ENCODE measurements at places on chromosomes 12 and 14. TPM values are rescaled to one million over a fixed set of nuclear protein-coding genes. Genes with fewer than 3 reads are reported as not detected.
A peak's percentile ranks its signal among the peaks of the same experiment; 100 is the strongest.

The USP15 gene
- total RNA-seq = 35.3 TPM

The NTF3 gene
- 0.48 TPM for total RNA-seq

The ARHGEF25 gene
- 24.4 TPM for total RNA-seq

The TAS2R31 gene
- total RNA-seq = 2.3 TPM

The KRT75 gene
- not detected for total RNA-seq

DNA sequence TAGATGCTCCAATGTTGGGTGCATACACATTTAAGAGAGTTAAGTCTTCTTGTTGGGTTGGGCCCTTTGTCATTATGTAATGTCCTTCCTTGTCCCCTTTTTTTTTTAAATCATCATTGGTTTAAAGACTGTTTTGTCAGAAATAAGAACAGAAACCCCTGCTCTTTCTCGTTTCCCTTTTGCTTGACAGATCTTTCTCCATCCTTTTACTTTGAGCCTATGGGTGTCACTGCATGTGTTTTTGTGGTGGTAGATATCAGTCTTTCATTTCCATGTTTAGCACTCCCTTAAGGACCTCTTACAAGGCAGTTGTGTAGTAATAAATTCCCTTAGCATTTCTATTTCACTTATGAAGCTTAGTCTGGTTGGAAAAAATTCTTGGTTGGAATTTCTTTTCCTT, 47.4 kb downstream of the RTN1 start:
- H3K4me3 ChIP-seq = no peak overlapping the region
- DNase-seq = no peak
- no peaks in the 10 kb centered on the region for H3K27me3 ChIP-seq

GRCh38 chr12:26152507-26153102, 27.8 kb upstream of the BHLHE41 start:
- H3K4me1 ChIP-seq = no peaks in the 10 kb centered on the region
- no peak overlapping the region for H3K27ac ChIP-seq
- no peaks in the 10 kb centered on the region for H3K36me3 ChIP-seq
- no peak overlapping the region for H3K4me3 ChIP-seq

DNA sequence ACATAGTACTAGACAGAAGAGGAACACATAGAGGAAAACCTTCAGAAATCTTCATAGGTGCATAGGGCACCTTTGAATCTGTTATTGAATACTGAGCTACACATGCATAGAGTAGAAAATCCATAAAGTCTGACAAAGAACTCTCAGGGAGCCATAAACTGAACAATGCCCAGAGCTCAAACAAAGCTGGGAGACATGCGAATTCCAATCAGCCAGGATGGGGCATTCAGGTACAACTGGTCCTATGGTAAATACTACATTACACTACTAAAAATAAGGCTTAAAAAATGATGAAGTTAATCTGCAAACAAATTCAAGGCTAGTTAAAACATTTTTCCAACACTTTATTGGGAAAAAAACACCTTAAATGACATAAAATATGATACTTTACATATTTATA, 259.7 kb downstream of the DIO2 start:
- no peaks in the 10 kb centered on the region for H3K27me3 ChIP-seq
- no peak for DNase-seq
- H3K4me1 ChIP-seq = no peaks in the 10 kb centered on the region
- H3K36me3 ChIP-seq = no peaks in the 10 kb centered on the region
- no peak overlapping the region for H3K27ac ChIP-seq
- H3K4me3 ChIP-seq = no peak overlapping the region

DNA sequence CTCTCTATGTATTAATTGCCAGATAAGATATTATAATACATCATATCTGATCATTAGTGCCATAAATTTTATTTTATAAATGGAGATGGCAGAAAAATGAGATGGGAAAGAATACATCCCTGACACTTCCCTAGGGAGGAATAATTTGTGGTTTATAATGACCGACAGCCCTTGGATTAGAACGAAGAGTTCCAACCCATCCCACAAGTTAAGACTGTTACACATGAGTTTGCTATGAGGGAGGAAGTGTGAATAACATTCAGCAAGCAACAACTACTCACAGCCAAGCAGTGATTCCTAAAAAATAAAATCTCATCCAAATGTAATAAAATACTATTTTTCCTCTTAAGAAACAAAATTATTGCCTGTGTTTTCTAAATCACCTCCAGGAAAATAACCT, 299.0 kb downstream of the CCDC91 start:
- H3K4me1 ChIP-seq = peaks cover 2% of the 10 kb centered on the region
- H3K27me3 ChIP-seq = no peaks in the 10 kb centered on the region
- H3K36me3 ChIP-seq = no peaks in the 10 kb centered on the region
- no peak overlapping the region for H3K4me3 ChIP-seq

DNA sequence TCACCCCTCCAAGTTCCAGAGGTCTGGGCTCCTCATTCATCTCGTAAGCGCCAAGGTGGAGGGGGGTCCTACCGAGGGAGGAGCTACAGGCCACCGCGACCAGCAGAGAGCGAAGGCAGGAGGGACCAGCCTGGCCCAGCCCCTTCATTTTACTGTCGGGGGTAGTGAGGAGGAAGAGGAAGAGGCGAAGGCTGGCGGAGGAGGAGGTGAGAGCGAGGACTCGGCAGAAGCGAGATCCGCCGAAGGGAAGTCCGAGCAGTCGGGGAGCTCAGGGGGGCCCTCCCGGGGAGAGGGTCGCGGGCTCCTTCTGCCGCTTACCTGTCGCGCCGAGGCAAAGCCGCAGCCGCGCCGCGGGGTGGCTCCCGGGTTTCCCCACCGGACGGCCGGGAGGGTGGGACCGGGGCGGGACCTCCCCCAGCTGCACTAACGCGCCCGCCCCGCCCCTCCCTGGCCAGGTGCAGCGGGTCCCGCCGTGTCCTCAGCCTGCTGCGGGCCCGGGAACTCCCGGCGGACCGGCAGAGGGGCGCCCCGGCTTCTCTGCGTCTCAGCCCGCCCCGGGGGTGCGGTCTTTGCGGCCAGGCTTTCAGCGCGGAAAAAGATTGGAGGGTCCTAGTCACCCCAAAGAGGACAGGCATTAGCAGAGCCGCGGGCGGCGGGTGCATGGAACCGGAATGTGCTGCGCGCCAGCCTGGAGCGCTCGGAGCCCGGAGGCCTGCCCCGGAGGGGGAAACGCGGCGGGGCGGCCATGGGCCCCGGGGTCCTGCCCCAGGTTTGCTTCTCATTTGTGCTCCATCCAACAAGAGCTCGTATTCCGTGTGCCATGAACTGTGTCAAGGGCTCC, at the start of gene GALNT6:
TSS of gene GALNT6 (minus strand) at position 124 of the 841 bp plus-strand sequence. CDS start 11,625 bp downstream, outside the sequence.
- H3K27me3 ChIP-seq = no peaks in the 10 kb centered on the region
- H3K4me1 ChIP-seq = peaks cover 7% of the 10 kb centered on the region
- peak; percentile 92 for DNase-seq
- peak within 1 kb of the TSS; percentile 90 for H3K4me3 ChIP-seq

GRCh38 chr12:114704096-114704495, 20.1 kb upstream of the TBX3 start:
- H3K27ac ChIP-seq = no peak overlapping the region
- peaks cover 51% of the 10 kb centered on the region for H3K27me3 ChIP-seq
- no peaks in the 10 kb centered on the region for H3K36me3 ChIP-seq
- H3K4me1 ChIP-seq = peaks cover 4% of the 10 kb centered on the region

DNA sequence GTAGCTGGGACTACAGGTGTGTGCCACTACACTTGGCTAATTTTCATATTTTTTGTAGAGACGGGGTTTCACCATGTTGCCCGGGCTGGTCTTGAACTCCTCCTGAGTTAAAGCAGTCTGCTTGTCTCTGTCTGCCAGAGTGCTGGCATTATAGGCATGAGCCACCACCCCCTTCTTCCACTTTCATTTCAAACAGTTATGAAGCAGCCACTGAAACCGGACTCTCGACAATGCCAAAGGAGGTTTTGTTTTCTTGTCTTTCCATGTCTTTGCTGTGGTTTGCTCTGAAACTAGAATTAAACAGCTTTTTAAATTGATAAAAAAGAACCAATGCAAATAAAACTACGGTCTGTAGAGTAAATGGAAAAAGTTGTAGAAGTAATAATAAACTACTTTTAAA, 30.4 kb downstream of the RAP1B start:
- no peaks in the 10 kb centered on the region for H3K27me3 ChIP-seq
- no peak for DNase-seq
- no peak overlapping the region for H3K4me3 ChIP-seq
- no peaks in the 10 kb centered on the region for H3K36me3 ChIP-seq
- H3K4me1 ChIP-seq = no peaks in the 10 kb centered on the region

Data from H9 (cell line).